Esophagus squamous epithelium (tissue), 5 donors: ENCODE measurements at places on chromosomes 6 and 20.

- no peak for DNase-seq
These were observed 117.4 kb downstream of the ADAT2 start for GRCh38 chr6:143333081-143333480.

DNA sequence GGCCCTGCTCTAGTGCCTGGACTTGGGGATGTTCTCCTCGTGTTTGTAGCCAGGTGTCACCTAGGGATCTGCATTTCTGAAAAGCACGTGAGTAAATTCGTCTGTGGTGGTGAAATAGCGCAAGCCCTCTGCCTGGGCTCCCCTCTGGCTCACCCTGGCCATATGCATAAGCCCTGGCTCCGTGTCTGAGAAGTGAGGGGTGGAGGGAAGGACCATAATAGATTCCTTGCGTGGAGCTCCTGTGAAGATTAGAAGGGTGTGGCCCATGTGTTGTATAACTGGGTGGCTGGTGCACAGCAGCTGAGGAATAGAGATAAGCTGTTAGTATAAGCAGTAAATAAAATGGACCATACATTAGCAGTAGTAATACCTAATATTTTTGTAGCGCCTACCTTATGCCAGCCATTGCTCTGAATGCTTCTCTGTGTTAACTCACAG lies 4.8 kb downstream of the BCAS1 start:
- no peak for DNase-seq

GRCh38 chr20:25057234-25058050 lies 497 bp downstream of the ACSS1 start:
- no peak for DNase-seq

GRCh38 chr20:53869466-53870258 lies 200.7 kb downstream of the BCAS1 start:
- no peak for DNase-seq

- no peak for DNase-seq
These were observed 392.6 kb upstream of the MARCKS start for GRCh38 chr6:113464536-113464935.

- no peak for DNase-seq
These were observed 154.3 kb downstream of the VEGFA start for GRCh38 chr6:43924222-43924702.

DNA sequence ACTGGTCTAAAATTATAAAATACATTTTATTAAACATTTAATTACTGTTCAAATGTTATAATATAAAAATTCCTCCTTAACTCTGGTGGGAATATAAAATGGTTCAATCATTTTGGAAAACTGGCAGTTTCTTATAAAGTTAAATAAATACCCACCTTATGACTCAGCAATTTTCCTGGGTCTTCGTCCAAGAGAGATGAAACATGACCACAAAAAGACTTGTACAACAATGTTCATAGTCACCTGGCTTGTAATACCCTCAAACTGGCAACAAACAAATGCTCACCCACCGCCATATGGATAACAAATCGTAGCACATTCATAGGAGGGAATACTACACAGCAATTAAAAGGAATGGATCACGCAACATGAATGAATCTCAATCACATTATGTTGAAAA lies 66.0 kb upstream of the RIN2 start:
- DNase-seq: no peak

DNA sequence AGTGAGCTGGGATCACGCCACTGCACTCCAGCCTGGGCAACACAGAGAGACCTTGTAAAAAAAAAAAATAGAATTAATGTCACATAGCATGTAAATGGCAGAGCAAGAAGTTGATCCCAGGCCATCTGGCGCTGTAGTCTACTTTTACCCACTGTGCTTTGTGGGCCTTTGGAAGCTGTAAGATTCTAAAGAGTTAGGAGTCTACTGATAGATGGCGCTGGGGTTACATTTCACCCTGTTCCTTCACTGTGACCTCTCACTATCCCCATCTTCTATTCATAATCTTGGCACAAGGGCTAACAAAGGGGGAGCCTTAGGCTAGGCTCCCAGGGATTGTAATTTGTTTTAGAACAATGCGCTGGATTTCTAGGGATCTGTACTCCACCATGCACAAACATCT lies 24.4 kb downstream of the SIRPD start:
- DNase-seq: no peak

DNA sequence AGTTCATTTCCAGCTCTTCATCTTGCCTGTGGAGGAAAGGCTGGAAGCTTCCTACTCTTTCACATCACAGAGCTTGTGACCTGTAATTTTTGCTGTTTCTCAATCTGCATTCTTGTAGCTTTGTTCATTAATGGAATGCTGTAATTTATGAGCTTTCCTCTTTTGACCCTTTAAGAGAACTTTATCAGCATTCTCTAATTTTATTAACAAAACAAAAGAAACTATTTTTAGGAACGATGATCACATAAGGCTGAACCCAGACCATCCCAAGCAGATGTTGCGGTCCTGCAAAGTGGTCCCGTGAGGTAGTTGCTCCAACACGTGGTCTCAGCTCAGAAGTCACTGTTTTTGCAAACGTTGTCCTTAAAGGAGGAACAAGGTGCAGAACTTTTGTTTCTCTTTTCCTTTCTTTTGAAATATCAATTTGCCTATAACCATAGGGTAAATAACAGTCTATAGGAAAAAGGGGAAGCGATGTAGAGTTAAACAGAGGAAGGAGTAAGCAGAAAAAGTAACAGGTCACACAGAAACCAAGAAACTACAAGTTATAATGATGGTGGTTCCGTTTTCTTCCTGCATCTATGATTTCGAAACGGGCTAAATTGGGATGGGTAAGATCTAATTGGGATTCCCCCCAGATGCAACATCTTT lies 121.3 kb upstream of the PHACTR1 start:
- DNase-seq: no peak

- no peak for DNase-seq
These were observed 28.7 kb downstream of the TMEM242 start for GRCh38 chr6:157294654-157295053.

- no peak for DNase-seq
These were observed 579.9 kb downstream of the MAFB start for GRCh38 chr20:40109136-40109535.

DNA sequence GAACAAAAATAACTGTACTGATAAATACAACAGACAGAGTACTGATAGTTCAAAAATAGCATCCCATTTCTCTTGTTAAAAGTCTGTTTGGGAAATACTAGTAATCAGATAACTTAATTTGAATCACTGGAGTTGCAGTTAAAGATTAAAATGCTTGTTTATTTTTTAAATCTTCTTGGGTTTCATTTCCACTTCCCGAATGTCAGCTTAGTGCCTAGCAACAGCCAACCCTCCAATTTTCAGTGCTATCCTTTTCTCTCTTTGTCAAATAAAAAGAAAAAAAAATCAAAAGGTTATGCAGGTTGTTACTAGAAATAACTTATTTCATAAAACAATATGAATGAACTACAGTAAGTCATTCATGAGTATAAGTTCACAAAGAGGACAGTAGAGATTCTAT lies 257.7 kb upstream of the STXBP5 start:
- DNase-seq: no peak

DNA sequence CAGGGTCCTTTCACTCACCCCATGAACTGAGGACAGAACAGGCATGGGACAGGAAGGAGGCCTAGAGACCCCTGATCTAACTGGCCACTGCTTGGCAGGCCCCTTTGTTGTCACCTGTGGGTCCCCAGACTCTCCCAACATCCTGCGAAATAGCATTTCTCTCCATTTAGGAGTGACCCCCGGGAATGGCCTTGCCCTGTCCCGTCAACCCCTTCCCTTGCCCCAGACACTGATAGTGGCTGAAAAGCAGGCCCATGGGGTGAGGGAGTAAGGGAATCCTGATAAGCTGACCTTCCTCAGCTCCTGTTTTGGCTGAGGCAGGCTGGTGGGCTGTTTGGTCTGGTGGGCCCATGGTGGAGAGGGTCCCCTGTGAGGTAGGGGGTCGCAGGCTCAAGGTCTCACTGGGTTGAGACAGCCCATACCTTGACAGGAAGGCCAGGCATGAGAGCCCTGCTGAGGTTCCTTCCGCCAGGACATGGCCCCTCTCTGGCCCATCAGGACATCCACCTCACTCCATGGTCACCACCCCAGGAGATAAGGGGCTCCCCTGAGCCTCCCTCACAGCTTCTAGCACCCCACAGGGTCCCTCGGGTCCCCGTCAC lies 139.3 kb downstream of the MRPL14 start:
- no peak for DNase-seq

GRCh38 chr6:87799651-87800050 lies 97.6 kb upstream of the AKIRIN2 start:
- no peak for DNase-seq

GRCh38 chr20:43748274-43748673 lies 21.5 kb upstream of the GTSF1L start:
- DNase-seq: no peak

DNA sequence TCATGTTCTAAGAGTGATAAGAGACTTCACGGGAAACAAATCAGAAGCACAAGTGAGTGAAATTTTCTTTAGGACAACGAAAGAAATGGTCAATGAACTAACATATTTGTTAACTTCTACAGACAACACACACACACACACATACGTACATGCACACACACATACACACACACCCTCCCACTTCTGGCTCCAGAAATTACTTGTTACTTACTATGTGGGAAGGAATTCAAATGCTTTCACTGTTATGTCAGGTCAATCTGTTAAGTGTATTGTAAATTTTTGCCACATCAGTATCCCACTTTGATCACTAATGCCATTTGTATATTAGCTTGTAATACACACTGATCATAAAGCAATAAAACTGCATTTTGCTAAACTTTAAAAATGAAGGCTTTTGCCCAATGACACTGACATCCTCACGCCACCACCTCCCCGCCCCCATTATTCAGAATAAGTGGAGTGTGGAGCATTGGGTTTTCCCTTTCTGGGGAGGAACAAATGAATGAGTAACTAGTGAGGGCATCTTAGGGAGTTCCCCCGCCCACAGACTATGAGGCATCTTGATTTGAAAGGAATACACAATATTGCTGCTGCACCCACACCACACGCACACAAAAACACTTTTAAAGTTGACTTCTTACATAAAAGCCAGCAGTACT lies 76.2 kb downstream of the ATXN1 start:
- DNase-seq: no peak

DNA sequence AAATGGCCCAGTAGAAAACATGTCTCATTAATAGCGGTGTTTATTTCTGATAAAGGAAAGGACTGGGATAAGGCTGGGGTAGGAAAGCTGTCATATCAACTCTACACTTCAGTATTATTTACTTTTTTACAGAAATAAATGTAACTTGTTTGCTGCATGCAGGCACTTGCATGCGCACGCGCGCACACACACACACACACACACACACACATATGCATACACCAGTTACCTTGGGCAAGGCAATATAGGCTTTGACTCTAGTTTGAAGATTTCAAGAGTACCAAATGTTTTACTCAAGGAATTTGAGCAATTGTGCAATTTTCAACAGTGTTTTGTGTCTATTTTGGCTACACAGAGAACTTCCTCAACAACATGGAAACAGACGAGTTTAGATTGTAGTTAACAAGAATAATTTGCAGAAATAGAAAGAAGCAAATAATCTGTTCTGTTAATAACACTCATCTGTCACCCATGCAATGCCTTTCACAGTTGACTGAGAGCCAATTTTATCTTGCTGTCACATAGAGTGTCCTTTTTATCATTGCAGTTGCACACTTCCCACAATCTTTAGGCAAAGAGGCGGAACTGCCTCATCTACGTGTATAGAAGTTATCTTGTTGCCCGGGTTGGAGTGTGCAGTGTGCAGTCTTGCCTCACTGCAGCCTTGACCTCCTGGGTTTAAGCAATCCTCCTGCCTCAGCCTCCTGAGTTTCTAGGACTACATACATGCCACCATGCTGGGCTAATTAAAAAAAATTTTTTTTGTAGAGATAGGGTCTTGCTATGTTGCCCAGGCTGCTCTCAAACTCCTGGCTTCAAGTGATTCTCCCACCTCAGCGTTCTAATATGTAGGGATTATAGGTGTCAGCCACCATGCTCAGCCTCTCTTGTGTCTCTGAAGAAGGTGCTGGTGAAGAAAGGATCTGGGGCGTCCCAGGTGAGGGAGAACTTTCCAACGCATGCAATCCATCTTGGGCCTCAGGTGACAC lies 74.8 kb upstream of the SHLD1 start:
- DNase-seq: no peak

DNA sequence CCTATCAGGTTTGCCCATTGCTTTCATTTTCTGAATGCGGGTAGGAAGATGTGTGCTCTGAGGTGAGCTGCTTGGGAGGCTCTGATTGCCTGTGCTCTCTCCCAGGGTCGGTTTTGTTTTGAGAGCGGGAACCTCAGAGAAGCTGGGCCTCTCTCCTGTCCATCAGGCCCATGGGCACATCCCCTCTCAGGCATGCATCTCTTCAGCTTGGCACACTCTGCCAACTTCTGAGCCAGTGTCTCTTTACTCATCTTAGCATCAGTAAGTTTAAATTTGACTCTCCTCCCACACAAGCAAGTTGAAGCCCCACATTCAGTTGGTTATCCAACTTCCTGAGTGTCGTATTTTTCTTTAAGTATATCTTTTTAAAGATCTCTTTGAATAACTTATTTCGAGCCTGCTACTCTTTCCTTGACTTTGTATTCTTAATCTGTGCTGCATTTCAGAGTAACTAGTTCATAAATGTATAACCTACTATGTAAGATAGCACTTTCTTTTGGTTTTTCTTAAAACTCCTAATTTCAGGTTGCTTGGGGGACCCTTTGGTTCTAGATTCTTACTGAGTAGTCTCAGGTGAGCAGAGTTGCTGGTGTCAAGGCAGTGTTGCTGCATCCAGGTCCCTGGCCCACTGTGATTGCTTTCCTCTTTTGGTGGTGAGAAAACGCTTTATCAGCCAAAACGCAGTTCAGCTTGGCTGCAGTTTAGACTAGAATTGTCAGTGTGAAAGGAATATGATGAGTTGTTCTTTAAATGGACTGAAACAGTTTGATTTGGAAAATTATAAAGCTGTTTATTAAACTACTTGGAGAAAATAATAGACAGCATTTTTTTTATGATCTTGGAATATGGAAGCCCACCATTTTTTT lies 54.8 kb downstream of the SNX9 start:
- no peak for DNase-seq

DNA sequence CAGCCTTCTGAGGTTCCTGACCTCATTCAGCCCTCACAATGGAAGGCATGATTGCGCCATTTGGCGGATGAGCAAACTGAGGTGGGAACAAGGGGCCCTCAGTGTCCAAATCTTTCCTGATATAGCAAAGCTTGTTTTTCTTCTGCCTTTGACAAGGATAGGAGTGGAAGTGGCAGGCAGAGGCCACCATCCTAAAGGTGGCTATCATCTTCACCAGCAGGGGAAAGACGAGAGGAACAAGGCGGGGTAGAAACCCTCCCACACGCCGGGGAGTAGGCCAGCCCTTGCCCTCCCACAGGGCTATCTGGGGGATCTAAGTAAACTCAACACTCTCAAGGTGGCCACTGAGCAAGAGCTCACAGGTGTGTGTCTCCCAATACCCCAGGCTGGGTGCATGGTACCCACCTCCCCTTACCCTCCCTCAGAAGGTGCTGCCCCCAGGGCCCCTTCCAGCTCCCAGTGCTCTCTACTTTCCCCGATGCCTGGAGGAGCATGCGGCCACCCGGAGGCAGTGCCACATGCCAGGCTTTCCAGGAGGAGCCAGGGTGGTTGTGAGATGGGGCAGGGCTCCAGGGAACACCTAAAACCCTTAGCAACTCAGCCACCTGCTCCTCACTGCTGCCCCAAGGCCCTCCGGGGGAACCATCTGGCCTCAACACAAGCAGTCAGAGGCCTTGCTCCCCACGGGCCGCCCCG lies 11.2 kb downstream of the SPDEF start:
- no peak for DNase-seq
